ENCODE measurements at places on chromosomes 2 and 18. TPM values are rescaled to one million over a fixed set of nuclear protein-coding genes. Genes with fewer than 3 reads are reported as not detected.

The PROKR1 gene
- not detected for total RNA-seq

The TUBA3E gene
- 3.9 TPM for total RNA-seq

The DIPK1C gene
- total RNA-seq: 12.9 TPM

The TMEM247 gene
- total RNA-seq: not detected

The ACOXL gene
- not detected for total RNA-seq

The DSEL gene
- total RNA-seq: 2.9 TPM

The AQP4 gene
- total RNA-seq: 17.7 TPM

The UPP2 gene
- not detected for total RNA-seq

The ANKRD29 gene
- 4.3 TPM for total RNA-seq

The CETN1 gene
- total RNA-seq: not detected

The GMCL1 gene
- total RNA-seq: 5.3 TPM

The ZNF532 gene
- total RNA-seq: 53.4 TPM

The CDKL4 gene
- total RNA-seq: 0.49 TPM

The BIRC6 gene
- total RNA-seq: 51.8 TPM

The ADAM23 gene
- 78.3 TPM for total RNA-seq

The CHMP1B gene
- 39.5 TPM for total RNA-seq

The BMP10 gene
- not detected for total RNA-seq

The ABCB11 gene
- total RNA-seq: 0.23 TPM

Data from heart right ventricle (tissue), 16 donors.